Esophagus squamous epithelium (tissue), 5 donors: ENCODE measurements at places on chromosomes 2 and 18.

DNA sequence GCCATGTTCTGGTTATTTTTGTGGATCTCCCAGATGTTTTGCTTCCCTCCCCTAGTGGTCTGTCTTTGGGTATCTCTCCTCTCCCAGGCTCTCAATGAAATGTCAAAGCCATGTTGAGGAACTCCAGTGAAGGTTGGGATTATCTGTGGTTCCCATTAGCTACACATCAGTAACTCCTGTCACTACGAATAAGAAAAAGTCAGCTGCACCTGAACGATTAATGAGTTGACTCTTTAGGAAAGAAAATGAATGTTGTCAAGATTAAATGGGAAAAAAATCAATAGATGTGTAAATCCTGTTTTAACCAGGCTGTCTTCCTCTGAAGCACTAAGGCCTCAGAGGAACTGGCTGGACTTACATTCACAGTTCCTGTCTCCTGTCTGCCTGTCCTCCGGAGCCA is 94.0 kb upstream of the DAPL1 start:
- no peak for DNase-seq

DNA sequence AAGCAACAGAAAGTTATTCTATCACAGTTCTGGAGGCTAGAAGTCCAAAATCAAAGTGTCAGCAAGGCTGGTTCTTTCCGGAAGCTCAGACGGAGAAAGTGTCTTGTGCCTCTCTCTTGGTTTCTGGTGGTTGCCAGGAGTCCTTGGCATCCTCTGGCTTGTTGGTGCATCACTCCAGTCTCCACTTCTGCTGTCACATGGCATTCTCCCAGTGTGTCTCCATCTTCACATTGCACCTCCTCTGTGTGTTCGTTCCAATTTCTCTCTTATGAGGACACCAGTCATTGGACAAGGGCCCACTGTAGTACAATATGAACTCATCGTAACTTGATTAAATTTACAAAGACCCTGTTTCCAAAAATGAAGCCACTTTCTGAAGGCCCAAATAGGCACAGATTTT is 175.4 kb upstream of the ATP5MC3 start:
- no peak for DNase-seq

- no peak for DNase-seq
These were observed 51.8 kb upstream of the NPAS2 start for GRCh38 chr2:100767810-100768806.

DNA sequence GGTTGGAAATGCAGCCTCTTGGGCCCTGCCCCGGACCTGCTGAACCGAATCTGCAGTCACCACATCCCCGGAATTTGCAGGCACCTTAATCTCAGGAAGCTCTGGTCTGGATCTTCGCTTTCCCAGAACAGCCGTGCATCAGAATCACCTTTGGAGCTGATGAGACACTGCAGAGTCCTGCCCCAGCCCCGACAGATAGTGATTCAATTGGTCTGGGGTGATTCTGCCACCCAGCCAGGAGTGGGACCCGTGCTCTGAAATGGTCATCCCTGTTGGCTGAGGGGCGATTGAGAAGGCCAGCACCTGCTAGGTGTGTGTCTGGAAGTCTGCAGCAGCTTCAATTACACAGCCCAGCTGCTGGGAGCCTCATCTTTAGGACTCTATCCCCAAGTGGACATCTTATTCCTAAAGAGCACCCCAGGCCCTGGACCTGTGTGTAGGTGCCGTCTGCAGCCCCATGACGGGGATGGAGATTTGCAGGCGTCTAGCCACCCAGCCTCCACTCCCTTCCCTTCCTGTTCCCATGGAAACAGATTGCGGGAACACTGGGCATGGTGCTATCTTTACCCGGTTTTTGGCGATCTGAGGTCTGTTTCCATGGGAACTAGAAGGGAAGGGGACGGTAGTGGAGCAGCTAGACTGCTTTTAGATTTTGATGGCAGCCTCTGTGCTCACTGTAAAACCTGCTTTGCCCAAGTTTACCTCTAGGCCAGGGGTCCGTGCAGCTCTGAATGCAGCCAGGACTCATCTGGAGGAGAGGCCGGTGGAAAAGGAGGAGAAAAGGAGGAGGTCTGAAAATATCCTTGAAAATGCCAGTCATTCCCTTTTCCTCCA is 156.1 kb downstream of the LDLRAD4 start:
- no peak for DNase-seq

DNA sequence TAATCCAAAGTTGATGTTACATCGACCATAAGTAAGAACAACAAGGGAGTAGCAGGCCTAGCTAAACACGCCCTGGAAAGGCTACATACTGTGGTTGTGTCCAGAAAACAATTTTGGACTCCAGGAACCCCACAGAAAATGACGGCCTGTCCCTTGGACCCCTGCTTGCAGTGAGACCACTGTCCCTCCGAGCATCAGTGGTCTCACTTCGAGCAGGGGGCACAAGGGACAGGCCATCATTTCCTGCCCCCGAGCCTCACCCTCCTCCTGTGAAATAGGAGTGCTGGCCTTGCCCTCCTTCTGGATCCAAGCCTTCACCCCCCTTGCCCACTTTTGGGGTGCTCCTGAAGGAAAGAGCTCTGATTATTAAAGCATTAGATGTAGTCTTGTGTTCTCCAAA is 144.4 kb downstream of the CTIF start:
- DNase-seq, result no peak

GRCh38 chr2:239223310-239224198 is 177.3 kb downstream of the HDAC4 start:
- DNase-seq, result no peak
